ENCODE measurements at places on chromosomes 7 and 10.

DNA sequence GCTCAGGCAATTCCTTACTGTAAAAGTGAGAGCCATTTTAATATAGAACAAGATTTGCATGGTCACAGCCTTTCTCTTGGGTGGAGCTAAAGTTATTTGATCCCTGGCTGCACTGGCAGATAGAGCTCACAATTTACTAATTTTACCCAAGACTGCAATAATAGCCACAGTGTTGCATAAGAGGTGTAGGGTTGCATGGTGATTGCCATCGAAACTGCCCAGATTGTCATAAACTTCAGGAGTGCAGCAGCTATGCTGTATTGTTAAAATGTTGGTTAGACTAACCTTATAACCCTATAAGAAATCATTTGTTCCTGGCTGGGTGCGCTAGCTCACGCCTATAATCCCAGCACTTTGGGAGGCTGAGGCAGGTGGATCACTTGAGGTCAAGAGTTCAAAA lies 50.0 kb downstream of the VCL start:
- DNase-seq, result no peak

DNA sequence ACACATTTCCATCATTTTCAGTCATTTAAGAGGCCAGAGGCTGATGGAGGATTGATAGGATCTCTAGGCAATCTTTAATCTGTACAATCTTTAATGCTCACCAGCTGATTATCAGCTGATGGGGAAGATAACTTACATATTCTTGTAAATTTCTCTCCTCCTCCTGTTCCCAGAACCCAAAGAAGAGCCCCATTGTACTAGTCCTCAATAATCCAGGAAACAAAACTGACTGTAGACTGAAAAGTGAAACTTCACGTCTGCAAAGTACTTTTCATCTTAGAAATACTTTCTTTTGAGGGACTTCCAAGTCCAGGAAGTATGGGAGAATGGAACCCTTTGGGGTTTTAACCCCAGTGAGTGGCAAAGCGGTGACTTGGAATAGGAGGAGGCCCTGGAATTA lies 283.3 kb downstream of the FRMD4A start:
- no peak for DNase-seq

DNA sequence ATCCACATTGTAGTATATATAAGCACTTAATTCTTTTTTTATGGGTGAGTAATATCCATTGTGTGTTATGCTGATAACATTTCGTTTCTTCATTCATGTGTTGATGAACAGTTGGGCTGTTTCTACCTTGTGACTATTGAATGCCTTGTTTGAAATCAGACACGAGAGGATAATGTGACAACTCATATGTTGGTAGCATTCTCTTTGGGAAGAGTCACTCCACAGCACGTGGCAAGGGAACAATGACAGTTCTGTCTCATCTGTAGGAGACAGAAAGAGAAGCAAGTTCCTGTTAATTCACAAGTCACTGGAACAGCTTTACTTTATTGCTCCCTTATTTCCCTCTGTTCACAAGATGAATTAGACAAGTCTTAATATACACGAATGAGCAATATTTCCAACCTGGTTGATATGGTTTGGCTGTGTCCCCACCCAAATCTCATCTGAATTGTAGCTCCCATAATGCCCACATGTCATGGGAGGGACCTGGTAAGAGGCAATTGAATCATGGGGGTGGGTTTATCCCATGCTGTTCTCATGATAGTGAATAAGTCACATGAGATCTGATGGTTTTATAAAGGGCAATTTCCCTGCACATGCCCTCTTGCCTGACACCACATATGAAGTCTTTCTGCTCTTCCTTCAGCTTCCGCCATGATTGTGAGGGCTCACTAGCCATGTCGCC lies 125.3 kb downstream of the SEC23IP start:
- no peak for DNase-seq

GRCh38 chr7:98913612-98914011 lies 35.3 kb downstream of the TRRAP start:
- DNase-seq, result no peak

GRCh38 chr10:58237014-58237834 lies 30.5 kb downstream of the IPMK start:
- DNase-seq, result no peak

GRCh38 chr7:142063551-142064442 lies 47.7 kb upstream of the MGAM2 start:
- no peak for DNase-seq

- no peak for DNase-seq
These were observed 1.3 kb downstream of the DDX50 start for GRCh38 chr10:68902382-68902781.

- DNase-seq, result no peak
These were observed 151.0 kb downstream of the CHN2 start for GRCh38 chr7:29345590-29345989.

- DNase-seq, result no peak
These were observed 21.3 kb upstream of the ELN start for GRCh38 chr7:74006451-74007241.

GRCh38 chr7:50656141-50656895 lies 91.1 kb upstream of the DDC start:
- DNase-seq, result no peak

DNA sequence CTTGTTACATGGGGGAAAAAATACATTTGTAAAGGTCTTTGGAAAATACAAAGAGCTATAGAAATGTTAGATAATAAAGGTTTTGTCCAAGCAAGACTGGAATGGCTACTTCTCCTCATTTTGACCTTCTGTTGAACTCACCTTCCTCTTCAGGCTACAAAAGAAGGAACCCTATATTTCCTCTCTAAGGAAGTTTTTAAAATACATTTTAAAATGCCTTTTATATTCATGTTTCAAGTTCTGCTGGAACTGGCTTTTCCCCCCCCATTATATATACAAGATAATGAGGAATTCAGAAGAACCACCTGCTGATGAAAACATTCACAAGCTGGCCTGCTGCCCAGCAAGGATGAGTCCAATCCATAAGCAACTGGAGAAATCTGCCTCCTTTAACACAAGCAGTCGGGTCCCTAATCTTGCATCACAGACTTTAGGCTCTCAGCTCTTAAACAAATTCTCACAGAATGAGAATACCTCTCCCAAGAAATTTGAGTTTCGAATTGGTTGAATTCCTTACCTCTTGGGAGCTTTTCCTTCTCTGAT lies 44.6 kb downstream of the MTERF1 start:
- DNase-seq, result no peak

DNA sequence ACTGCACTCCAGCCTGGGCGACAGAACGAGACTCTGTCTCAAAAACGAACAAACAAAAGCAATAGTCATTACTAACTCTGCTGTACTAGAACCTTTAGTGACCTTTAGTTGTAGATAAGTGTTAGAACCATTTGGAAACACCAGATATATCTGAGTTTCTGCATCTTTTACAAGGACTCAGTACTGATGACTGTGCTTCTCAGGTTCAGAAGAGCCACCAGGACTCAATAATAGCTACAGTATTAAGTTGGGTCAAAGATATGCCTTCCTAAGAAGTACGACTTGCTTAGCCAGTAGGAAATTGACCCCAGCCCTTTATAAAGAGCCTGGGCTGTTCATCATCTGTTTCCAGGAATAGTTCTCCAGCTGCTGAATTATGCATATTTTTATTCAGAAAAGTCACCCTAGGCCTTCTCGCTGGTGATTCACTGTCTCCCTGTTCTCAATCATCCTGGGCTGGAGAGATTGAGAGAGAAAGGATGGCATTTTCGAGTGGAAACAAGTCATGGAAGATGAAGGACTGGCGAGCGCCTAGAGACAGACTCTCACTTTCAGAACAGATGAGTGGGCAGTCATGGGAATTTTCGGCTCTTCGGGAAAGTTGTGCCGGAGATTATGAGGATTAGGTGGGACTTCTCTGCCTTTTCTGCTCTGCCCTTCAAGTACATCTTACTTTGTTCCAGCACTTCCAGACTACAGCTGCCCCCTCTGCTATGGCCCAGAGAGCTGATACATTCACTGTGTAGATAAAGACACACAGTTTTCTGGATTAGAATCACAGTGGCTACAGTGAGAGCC lies 316.1 kb downstream of the CCDC3 start:
- DNase-seq, result no peak

- no peak for DNase-seq
These were observed 73.6 kb downstream of the ATXN7L1 start for GRCh38 chr7:105802604-105803428.

DNA sequence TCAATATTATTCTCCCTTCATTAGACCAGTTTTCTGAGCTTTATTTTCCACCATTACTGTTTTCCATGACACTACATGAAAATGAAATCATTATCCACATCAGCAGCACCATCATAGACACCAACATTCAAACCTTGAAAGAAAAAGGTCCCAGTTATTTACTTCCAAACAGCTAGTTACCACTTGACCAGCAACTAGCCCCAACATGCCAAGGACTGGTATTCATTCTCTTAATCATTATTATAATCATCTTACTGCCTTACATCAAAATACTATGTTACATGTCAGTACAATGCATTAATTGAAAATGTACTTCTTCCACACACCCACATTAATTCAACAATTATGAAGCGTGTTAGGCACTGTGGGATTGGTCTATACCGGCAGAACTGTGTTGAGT lies 199.4 kb downstream of the TSPAN12 start:
- DNase-seq, result no peak

- no peak for DNase-seq
These were observed 168.6 kb upstream of the ETV1 start for GRCh38 chr7:14158111-14158510.

DNA sequence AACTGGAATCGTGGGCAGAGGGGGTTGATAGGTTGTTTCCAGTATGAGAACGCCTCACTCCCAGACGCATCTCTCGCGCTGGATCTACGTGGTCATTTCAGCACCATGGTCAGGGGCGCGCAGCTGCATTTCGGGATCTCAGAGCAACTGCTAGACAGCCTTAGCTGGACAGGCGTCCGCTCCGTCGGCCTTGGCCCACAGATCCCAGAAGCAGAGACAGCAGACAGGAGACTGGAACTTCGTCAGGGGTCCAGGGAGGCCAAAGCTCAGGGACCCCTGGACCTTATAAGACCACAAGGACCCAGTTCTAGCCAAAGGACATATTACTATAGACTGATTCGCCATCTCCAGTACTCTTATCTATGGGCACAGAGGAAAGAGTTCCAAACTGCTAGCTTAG lies 5.3 kb downstream of the NEUROG3 start:
- DNase-seq, result no peak

- DNase-seq, result no peak
These were observed 627.4 kb downstream of the REEP3 start for GRCh38 chr10:64148607-64149006.

Measured in T-cell (primary cell).